A172 (cell line): ENCODE measurements at places on chromosomes 4 and X.

- no peak for DNase-seq
These were observed 127.8 kb upstream of the ARX start for GRCh38 chrX:25143596-25143995.

GRCh38 chr4:75633846-75634245 is 3.5 kb upstream of the CDKL2 start:
- DNase-seq: peak; percentile 8

- peak; percentile 34 for DNase-seq
These were observed 54.0 kb upstream of the AMELX start for GRCh38 chrX:11239230-11239629.

- DNase-seq: no peak
These were observed 76.8 kb downstream of the CRMP1 start for GRCh38 chr4:5816101-5816500.

GRCh38 chr4:166279261-166279660 is 406.2 kb downstream of the TLL1 start:
- no peak for DNase-seq

GRCh38 chr4:101987623-101988243 is 197.2 kb downstream of the BANK1 start:
- DNase-seq: no peak

- no peak for DNase-seq
These were observed 34.4 kb downstream of the NEXMIF start for GRCh38 chrX:74890676-74891430.

DNA sequence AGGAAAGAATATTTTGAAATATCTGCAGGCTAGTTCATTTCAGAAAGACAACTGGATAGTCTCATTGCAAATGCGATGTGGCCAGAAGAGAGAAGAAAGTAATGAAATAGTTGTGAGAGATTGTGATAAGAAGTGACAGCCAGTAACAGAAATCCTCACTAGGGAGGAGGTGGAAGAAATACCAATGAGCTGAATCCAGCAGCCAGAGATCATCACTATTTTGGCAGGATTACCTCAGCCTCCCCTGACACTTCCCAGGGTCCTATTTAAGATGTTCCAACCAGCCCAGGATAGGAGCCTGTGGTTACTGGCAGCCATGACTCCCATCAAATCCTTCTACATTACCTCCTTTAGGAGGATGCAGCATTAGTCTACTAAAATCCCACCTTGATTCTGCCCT is 76.7 kb upstream of the ARHGAP24 start:
- DNase-seq: no peak

GRCh38 chrX:68365341-68365740 is 68.0 kb downstream of the OPHN1 start:
- DNase-seq: no peak

DNA sequence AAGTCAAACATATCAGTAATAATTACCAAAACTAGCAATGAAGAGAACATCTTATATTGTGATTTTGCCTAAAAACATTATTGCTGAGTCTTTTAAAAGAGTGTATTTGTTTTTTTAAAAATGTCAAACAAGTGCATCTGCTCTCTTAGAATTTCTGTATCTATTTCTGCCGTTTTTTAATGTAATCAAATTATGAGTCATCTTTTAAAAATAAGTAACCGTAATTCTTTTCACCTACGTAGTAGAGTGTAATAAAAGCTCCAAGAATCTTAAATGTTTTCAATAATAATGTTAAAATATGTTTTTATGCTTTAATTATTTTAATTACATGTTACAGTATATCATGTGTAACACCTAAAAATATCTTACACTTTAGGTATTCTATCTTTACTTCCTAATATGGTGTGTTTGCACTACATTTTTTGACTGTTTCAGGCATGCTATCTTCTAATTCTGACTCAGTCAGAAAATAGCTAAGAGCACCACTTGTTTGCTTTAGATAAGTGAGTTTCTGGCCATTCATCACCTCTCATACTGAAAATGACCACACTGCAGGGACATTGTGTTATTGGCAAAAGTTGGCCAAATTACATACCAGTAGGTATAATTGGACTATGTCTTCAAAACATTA is 368.5 kb downstream of the PCDH7 start:
- DNase-seq: peak; percentile 83

- DNase-seq: no peak
These were observed 63.1 kb downstream of the SERPINA7 start for GRCh38 chrX:105975382-105975781.

- no peak for DNase-seq
These were observed 134.4 kb downstream of the TET2 start for GRCh38 chr4:105281124-105281415.

GRCh38 chrX:57952320-57952678 is 42.0 kb upstream of the ZXDA start:
- no peak for DNase-seq

DNA sequence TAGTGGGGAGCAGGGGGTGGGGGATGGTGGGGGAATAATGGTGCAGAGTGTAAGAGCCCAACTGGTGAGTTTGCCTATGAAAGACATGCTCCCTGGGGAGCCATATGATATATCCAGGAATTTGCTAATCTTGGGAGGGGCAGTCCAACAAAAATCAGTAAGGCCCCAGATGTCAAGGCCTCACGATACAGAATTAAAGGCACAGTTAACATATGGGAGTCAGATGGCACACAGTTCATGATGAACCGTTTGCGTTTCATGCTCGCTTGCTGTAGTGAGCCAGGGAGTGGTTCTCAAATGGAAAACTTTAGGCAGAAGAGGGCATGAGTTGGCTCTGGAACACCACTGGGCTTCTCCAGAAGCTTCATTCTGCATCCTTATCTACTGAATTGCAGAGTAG is 33.9 kb upstream of the VCX2 start:
- no peak for DNase-seq

- DNase-seq: peak; percentile 5
These were observed 66.7 kb downstream of the STAG2 start for GRCh38 chrX:124028182-124028581.

DNA sequence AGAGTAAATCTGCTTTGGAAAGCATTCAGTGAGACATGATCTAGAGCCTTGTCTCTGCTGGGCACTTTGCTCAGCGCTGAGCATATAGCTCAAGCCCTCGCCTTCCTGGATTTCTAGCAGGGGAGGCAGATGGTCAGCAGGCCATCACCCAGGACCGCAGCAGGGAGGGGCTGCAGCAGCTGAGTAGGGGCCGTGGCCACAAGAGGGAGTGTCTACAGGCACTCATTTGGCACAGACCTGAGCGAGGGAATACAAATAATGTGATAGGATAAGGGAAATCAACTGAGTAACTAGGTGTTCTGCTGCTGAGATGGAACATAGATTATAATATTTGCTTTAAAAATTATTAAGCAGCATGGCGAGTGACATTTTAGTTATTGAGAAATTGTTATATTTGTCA is 30.2 kb downstream of the OFD1 start:
- DNase-seq: peak; percentile 6

- DNase-seq: no peak
These were observed 814.8 kb upstream of the GRID2 start for GRCh38 chr4:91488946-91489345.

- DNase-seq: no peak
These were observed 1478.4 kb downstream of the TECRL start for GRCh38 chr4:62930884-62931283.

GRCh38 chr4:139933541-139933940 is 220.4 kb downstream of the MAML3 start:
- no peak for DNase-seq
